Peyer's patch (tissue), 4 donors: ENCODE measurements at places on chromosomes 16 and 17.
A peak's percentile ranks its signal among the peaks of the same experiment; 100 is the strongest.

DNA sequence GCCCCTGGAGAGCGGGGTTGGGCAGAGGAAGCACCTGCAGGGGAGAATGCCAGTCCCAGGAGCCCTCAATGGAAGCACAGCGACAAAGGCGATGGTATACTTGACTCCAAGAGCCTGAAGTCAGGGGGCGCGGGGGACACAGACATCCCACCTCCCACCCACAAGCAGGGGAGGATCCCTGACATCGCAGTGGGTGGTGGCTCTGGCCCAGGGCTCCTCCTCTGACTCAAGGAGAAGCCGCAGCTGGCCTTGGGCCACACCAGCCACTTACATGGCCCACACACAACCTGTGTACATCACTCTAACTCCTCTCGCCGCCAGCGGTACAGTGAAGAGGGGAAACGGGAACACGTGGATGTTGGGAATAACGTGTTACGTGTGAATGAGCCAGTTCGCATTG lies 44.3 kb downstream of the FZD2 start:
- DNase-seq = no peak
- no peak overlapping the region for H3K4me3 ChIP-seq
- H3K27me3 ChIP-seq = no peaks in the 10 kb centered on the region
- H3K27ac ChIP-seq = no peak overlapping the region
- no peaks in the 10 kb centered on the region for H3K36me3 ChIP-seq
- no peaks in the 10 kb centered on the region for H3K4me1 ChIP-seq

- H3K27me3 ChIP-seq = no peaks in the 10 kb centered on the region
- peak; percentile 57 for DNase-seq
- H3K4me1 ChIP-seq = peaks cover 11% of the 10 kb centered on the region
- H3K36me3 ChIP-seq = no peaks in the 10 kb centered on the region
These were observed 5.8 kb downstream of the ITGAM start for GRCh38 chr16:31265329-31266245.

DNA sequence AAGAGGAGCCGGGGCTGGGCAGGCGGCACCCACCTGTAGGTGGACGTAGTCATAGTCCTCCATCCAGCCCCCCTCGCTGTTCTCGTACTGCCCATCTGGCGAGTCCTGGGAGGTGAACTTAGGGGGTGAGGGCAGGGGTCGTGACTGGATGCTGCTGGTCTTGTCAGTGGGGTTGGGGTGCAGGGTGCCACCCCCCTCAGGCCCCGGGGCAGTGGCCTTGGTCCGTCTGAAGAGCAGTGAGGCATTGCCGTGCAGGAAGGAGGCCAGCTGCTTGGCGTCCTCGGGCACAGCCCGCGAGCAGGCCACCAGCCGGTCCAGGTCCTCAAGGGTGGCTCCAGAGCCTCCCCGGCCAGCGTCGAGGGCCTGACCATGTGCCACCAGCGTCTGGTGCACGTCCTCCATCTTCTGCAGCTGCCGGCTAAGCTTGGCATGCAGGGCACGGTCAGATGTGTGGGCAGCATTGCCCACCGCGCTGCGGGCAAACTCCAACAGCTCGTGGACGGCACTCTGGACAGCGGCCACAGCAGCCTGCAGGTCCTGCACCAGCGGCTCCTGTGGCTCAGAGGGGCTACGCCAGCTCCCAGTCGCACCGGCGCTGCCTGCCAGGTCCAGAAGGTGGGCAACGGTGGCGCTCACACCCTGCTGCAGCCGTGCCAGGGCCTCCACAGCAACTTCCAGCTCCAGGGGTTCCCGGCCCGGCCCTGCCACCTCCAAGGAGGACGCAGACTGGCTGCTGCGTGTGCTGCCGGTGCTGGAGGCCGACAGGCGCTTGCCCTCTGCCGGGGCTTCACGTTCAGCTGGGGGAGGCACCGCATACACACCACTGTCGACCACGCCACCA lies 16.3 kb downstream of the CTRB1 start:
- H3K27me3 ChIP-seq = no peaks in the 10 kb centered on the region
- H3K27ac ChIP-seq = no peak overlapping the region
- no peak overlapping the region for H3K4me3 ChIP-seq
- H3K36me3 ChIP-seq = no peaks in the 10 kb centered on the region
- no peak for DNase-seq
- H3K4me1 ChIP-seq = no peaks in the 10 kb centered on the region

DNA sequence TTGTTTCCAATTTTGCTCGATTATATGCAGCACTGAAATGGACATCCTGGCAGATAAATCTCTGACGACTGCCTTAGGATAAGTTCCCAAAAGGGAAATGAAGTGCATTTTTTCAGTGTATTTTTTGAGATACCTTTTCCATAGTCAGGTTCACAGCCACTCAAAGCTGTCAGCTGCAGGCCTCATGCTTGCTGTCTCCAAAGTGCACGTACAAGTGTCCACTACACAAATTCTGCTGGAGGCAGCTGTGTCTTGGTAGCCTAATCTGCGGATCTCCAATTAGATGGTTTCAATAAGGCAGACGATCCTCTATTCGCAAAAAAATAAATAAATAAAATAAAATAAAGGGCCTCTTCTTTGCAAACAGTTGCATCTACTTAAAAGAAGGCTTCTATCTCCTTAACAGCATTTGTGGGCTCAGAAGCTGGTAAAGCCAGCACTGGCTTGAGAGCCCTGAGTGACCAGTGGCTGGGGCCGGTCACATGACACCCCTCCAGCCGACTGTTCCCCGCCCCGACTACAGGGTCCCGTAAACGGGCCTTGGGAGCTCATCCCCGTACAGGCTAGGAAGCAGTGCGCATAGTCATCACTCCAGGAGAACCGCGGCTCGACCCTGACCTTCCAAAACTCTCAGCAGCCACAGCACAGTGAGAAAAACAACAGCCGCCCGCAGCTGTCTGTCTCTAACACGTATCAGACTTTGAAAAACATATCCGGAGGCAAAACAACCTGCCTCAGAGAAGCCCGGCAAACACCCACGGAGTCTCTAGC lies 18.8 kb downstream of the RPH3AL start:
- no peak overlapping the region for H3K4me3 ChIP-seq
- no peaks in the 10 kb centered on the region for H3K27me3 ChIP-seq
- H3K4me1 ChIP-seq = no peaks in the 10 kb centered on the region
- no peak overlapping the region for H3K27ac ChIP-seq

- H3K27ac ChIP-seq = peak overlapping the region; percentile 30
- H3K4me3 ChIP-seq = no peak overlapping the region
- no peak for DNase-seq
- H3K36me3 ChIP-seq = no peaks in the 10 kb centered on the region
- no peaks in the 10 kb centered on the region for H3K27me3 ChIP-seq
- no peaks in the 10 kb centered on the region for H3K4me1 ChIP-seq
These were observed 25.0 kb downstream of the FAM20A start for GRCh38 chr17:68576137-68576536.

GRCh38 chr17:4474093-4474492 lies 24.6 kb upstream of the SPNS2 start:
- H3K4me3 ChIP-seq = no peak overlapping the region
- peaks cover 3% of the 10 kb centered on the region for H3K4me1 ChIP-seq
- no peaks in the 10 kb centered on the region for H3K27me3 ChIP-seq
- H3K36me3 ChIP-seq = no peaks in the 10 kb centered on the region
- H3K27ac ChIP-seq = no peak overlapping the region

- H3K36me3 ChIP-seq = no peaks in the 10 kb centered on the region
- H3K27ac ChIP-seq = no peak overlapping the region
- no peaks in the 10 kb centered on the region for H3K27me3 ChIP-seq
- DNase-seq = no peak
- H3K4me1 ChIP-seq = no peaks in the 10 kb centered on the region
- H3K4me3 ChIP-seq = no peak overlapping the region
These were observed 30.7 kb downstream of the SPOP start for GRCh38 chr17:49647256-49647585.

DNA sequence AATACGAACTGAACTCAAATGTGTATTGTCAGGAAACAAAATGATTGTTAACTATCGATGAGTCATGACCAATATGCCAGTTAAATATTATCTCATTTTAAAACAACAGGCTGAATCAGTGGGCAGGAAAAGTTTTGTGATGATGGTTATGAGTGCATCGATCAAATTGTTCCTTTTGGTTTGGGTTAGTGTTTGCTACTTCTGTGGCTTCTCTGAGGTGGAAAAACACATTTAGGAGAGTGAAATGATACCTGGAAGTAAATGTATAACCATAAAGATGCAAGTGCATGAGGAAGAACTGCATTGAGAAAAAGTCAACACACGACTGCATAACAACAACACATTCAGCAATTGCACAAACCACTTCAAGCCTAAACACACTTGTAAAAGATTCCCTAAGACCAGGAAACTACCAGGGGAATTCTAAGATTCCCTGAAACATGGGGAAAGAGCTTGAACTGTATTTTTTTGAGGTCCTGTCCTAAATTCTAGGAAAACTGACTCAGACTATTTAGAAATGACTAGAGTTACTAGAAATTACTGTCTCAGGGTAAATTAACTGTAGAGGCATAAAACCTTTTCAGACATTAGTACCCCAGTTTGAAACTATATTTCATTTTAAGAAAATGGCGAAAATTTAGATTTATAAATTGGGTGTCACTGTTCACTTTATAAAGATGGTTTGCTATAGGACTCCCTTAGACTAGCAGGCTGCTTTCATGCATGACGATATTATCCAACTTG lies 44.8 kb downstream of the CDYL2 start:
- no peaks in the 10 kb centered on the region for H3K4me1 ChIP-seq
- DNase-seq = no peak
- no peak overlapping the region for H3K4me3 ChIP-seq

DNA sequence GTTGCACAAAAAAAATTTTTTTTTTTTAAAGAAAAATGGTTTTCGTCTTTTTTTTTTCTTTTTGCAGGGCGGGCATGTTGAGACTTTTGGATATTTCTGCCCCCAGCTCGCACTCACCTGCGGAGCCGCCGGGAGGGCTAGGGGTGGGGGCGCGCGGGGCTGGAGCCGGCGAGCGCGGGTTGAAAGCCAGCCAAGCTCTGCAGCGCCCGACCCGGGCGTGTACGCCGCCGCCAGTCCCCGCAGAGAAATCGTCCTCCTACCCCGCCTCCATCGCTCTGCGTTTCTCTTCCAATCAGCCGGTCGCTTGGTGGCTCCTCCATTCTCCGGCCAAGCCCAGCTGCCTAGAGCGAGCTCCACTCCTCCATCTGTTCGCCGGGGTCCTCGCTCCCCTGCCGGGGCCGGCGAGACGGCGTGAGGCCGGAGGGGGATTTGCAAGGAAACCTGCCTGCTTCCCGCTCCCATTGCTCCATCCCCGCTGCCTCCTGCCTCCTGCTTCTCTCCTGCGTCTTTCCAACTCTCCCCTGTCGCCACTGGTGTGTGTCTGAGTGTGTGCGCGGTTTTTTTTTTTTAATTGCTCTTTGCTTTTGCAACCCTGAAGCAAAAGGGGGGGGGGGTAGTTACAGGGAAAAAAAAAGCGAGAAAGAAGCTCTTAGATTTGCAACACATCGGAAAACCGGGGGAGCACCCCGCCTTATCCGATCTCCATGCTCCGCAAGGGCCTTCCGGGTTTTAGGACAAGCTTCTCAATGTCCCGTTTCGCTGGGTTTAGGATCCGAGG lies 1.8 kb upstream of the UBTF start:
- H3K4me1 ChIP-seq = peaks cover 18% of the 10 kb centered on the region
- H3K27me3 ChIP-seq = no peaks in the 10 kb centered on the region
- peak overlapping the region; percentile 97 for H3K4me3 ChIP-seq

DNA sequence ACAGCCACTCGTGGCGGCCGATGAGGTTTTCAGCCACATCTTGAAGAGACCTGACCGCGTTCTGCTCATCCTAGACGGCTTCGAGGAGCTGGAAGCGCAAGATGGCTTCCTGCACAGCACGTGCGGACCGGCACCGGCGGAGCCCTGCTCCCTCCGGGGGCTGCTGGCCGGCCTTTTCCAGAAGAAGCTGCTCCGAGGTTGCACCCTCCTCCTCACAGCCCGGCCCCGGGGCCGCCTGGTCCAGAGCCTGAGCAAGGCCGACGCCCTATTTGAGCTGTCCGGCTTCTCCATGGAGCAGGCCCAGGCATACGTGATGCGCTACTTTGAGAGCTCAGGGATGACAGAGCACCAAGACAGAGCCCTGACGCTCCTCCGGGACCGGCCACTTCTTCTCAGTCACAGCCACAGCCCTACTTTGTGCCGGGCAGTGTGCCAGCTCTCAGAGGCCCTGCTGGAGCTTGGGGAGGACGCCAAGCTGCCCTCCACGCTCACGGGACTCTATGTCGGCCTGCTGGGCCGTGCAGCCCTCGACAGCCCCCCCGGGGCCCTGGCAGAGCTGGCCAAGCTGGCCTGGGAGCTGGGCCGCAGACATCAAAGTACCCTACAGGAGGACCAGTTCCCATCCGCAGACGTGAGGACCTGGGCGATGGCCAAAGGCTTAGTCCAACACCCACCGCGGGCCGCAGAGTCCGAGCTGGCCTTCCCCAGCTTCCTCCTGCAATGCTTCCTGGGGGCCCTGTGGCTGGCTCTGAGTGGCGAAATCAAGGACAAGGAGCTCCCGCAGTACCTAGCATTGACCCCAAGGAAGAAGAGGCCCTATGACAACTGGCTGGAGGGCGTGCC lies 30.1 kb downstream of the CIITA start:
- H3K4me1 ChIP-seq = no peaks in the 10 kb centered on the region
- no peaks in the 10 kb centered on the region for H3K36me3 ChIP-seq
- H3K4me3 ChIP-seq = no peak overlapping the region
- no peak overlapping the region for H3K27ac ChIP-seq
- no peak for DNase-seq
- H3K27me3 ChIP-seq = no peaks in the 10 kb centered on the region

DNA sequence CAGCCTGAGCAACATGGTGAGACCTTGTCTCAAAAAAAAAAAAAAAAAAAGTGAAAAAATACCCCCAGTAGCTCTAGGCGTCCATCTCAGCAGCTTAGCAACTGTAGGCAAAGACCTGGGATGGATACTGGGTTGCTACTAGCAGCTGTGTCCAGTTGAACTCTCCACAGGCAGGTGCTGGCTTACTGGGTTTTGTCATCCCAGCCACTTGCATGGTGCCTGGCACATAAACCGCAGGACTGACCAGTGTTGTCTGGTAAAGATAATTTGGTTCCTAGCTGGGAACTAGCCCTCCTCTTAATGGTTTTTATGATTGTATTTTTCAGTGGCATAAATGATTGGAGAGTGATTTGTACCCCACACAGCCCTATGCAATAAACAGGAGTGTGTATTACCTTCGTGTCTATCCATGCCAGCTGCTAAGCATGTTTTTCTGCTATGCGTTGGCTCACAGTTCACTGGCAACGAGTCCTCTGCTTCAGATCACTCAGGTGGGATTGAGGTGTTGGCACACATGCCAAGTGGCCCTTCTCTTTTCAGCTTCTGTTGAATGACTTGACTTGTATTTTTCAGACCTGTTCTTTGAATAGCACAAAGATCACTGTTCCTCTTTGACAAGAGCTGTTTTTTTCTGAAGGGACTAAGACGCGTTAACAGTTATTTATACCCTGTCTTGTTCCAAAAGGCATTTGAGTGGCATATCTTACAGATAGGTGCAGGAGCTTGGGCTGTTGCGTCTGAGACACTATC lies 352.9 kb downstream of the SNX29 start:
- H3K4me1 ChIP-seq = peaks cover 10% of the 10 kb centered on the region
- H3K27ac ChIP-seq = no peak overlapping the region
- no peaks in the 10 kb centered on the region for H3K36me3 ChIP-seq
- no peak overlapping the region for H3K4me3 ChIP-seq
- no peaks in the 10 kb centered on the region for H3K27me3 ChIP-seq
